ENCODE measurements at places on chromosomes 3 and 15.

- DNase-seq = no peak
These were observed 200.9 kb downstream of the ATP8B4 start for GRCh38 chr15:49918121-49918520.

DNA sequence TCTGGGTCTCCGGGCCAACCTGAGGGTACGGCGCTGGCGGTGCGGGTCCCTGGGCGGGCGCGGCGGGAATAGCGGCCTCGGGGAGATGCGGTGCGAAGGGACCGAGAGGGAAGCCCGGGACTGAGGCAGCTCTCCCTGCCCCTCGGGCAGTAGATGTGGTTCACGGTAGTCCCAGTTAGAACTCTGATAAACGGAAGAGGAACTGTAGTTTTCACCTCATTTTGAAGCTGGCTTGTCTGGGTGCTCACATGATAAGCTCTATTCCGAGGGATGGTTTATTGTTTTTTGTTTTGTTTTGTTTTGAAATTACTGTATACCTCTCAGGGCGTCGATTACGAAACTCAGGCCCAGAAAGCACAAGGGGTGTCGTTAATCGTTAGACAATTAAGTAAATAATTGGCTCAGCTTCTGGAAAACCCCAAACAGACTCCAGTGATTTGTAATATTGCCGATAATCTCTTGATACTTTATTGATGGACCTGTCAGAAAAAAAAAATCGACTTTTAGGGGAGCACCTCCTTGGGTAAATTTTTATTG is 413 bp downstream of the NUSAP1 start:
- DNase-seq = peak; percentile 22

- DNase-seq = peak; percentile 49
These were observed 3.6 kb downstream of the GALNT15 start for GRCh38 chr3:16177962-16178627.

- DNase-seq = no peak
These were observed 1.3 kb downstream of the SRP14 start for GRCh38 chr15:40037721-40038120.

Measured in right renal pelvis (tissue), 4 donors.